CD14-positive monocyte (primary cell): ENCODE measurements at places on chromosomes 12 and 14.

DNA sequence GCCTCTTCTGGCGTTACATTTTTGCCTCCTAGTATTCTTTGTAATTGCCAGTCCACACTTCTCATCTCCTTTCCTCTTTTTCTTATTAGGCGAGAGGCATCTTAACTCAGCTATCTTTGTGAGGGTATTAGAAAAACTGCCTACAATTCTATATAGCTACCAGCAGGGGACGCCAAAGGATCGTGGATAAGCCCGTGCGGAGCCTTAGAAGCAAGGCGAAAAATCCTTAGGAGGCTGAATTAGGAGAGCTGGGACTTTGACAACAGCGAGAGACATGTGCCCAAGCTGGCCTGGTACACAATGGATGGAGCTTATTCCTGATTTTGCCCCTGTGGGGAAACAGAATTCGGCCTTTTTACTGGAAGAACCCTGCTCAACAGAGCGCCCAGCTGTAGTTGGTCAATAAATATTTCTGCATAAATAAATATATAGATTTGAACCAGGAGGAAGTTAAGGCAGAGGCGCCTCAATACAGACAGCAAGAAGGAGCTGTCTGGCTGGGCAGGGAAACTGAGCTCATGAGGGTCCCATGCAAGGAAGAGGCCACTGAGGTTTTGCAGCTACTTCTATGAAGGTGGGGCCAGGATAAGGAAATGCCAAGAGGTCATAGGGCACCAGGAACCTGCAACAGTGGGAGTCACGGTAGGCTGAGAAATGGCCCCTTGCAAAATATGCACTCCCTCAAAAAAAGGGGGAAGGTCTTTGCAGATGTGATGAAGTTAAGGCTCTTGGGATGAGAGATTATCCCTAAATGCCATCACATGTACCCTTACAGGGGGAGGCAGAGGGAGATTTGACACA lies 14.6 kb upstream of the RBM19 start:
- DNase-seq: peak; percentile 45

DNA sequence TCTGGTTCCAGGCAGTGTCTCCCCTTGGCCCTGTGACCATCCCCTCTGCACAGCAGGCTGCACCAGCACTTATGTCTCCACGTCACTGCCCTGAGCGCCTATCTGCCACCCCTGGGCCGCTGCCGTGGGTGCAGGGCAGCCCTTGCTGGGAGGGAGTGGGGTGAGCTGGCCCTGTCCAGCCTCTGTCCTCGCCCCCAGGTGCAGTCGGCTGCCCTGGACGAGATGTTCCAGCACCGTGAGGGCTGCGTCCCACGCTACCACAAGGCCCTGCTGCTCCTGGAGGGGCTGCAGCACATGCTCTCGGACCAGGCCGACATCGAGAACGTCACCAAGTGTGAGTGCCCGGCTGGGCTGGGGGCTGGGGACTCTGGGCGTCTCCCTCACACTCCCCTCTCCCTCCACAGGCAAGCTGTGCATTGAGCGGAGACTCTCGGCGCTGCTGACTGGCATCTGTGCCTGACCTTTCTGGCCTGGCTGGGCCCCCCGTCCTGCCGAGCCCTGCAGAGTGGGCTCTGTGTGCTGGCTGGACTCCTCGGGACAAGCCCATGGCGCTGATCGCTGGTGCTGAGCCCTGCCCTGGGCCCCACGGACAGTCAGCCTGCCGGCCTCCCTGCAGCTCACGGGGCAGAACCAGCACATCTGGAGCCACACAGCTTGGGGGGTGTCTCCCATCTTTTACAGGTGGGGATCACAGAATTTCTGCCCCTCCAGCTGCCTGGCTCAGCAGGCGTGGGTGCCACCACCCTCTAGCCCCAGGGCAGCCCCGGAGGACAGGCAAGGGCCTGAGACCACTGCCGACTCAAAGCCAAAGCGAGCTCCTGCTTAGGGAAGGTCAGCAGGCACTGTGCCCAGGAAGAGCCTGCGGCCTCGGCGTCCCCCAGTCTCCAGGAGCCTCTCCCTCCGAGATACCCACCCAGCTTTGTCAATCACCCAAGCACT lies 7.9 kb upstream of the PUS1 start:
- DNase-seq: no peak

DNA sequence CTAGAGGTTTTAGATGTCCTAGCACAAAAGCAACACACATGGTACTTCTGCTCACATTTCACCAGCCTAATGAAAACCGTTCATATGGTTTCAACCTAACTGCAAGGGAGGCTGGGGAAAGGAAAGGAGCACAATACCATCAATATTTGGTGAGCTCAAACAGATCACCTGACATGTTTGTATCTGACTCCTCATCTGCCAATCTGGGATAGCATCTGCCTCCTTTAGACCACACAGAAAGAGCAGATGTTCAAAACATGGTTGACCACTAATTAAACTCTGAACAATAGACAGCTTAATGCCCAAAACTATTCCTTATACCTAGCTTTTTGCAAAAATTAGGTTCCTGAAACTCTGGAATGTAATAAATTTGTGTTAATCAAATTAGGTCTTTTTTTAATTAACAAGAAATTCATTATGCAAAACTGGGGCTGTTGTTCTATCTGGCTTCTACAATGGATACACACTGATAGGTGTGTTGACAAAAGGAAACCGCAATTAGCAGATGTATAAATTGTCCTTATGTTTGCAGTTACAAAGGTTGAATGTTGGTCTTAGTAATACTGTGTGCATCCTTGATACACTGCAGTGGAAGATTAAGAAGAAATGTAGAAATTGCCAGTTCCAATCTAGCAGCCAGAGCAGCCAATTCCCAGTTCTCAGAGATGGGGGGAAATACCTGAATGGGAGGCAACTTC lies 89.3 kb downstream of the DUSP6 start:
- no peak for DNase-seq

DNA sequence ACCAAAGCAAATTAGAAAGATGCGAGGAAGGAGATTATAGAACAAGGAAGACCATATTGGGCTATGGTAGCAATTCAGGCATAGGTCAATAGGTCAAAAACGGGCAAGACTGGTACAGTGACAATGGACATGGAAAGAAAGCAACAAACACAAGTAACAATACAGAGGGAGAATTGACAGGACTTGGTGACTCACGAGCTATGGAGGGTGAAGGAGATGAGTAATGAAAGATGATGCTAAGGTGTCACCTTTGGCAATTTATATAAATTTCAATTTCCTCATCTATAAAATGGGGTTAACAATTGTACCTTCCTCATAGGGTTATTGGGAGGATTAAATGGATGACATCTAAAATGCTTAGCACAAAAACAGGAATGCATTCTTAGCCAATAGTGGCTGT lies 15.1 kb upstream of the DUSP16 start:
- DNase-seq: no peak

DNA sequence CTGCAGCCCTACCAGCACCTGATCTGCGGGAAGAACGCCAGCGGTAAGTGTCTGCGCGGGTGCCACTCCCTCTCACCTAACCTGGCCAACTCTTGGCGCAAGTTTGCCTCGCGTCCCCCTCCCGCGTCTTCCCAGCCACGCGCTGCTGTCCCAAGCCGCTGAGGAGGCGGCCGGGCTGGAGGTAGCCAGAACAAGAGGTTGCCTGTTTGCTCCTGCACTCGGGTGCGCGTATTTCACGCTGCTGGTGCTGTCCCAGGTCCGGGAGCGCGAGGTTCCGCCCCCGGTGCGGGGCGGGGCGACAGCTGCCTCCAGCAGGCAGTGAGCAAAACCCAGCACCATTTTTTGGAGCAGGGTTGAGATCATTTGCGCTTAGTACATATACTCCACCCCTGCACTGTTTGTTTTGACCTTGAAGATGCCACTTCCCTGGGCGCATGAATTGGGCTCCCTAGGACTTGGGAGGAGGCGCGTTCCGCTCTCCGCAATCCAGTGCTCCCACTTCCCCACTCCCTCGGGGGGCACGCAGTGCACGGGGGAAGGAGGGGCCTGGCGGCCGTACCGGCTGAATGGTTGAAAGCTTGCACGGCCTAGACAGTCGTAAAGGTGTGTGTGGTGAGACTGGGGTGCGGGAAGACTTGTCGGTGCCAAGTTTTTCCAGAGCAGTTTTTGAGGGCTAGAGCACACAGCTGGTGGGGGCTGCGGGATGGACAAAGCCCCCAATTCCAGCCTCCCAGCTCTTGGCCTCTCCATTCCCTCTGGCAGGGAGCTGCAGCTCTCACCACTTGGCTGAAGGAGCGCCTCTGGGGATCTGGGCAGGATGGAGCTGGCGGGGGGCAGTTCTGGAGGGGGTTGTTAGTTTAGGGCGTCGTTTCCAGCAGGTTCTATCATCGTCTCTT lies 226.9 kb upstream of the CRY1 start:
- peak; percentile 51 for DNase-seq

- no peak for DNase-seq
Observed at GRCh38 chr14:75375983-75376382, 51.8 kb upstream of the JDP2 start.
